Activated CD4-positive, alpha-beta T cell treated with anti-CD3 and anti-CD28 coated beads, Interleukin-2, Interleukin-6, amounts not matched to agents 100 ng/mL and 50 ng/mL, durations not matched to agents 16 hours and 8 hours (primary cell): ENCODE measurements at places on chromosomes 3 and 15.

DNA sequence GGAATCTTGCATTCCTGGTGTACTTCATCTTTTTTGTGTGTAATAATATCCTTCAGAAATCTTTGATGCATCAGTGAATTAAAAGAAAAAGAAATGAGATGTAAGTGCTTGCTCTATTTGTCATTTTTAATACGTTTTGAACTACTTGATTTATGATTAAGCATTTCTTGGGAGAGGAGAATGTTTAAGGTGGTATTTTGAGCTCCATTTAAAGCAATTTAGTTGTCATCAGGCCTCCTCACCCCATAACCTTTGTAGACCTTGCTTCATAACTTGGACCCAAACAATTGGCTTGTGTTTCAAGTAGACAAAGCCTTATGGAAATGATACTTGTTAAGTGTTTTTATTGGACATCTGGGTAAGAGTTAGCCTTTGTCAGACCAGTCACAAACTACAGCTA, 87.1 kb upstream of the VEPH1 start:
- DNase-seq, result no peak

DNA sequence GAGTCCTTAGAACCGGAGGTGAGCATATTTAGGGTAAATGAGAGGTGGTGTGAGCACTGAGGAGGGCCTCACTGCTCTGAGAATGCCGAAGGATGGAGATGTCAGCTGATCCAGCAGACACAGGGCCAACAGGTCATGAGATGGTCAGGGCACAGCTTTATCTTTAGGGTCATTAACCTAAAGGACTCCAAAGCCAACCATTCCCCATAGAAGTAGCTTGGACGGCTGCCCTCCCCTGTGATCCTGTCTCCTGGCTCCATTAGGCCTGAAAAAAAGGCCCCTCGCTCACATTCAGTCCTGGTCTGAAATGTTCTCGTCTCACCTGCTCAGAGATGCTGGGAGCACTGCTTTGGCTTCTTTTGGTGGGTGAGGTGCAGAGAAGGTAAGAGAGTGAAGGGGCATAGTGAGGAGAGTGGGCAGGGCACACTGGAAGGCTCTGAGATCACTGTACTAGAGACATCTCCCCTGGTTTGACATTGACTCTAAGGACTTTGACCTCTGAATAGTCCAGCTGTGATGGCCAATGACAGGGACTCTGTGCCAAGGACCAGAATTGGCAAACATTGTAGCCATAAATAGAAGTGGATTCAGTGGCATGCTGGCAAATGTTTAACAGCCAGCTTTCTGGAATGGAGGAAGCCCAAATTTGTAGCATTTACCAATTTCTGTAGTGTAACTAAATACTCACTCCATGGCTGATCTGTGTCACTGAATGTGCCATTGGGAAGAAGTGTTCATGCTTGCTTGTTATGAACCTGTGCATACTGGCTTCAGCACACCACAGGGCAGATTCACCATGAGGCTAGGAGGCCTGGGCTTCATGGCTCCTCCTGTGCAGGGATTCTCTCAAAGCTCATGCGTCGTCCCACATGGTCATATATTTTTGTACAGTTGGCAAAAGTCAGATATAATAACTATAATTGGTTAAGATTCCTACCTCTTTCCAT, 76.2 kb upstream of the MRPS22 start:
- no peak for DNase-seq

GRCh38 chr15:84889313-84889990, 5.0 kb downstream of the SLC28A1 start:
- DNase-seq, result no peak

DNA sequence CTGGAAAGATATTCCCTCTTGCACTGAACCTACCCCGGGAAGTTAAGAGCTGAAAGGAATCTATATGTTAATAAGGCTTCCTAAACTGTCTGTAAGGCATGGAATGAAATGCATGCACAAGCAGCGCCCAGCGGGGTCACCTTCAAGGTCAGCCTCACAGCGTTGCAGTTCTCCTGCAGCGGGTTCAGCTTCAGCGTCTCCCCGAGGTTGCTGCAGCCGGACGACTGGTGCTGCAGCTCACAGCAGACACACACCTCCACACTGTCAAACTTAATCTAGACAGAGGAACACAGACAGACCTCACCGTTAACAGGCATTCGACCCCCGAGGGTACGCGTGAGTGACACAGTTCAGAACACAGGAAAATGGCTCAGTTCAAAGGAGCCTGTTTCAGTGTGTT, 73.3 kb downstream of the NSMCE3 start:
- no peak for DNase-seq

GRCh38 chr15:74468341-74469032, 7.5 kb upstream of the UBL7 start:
- no peak for DNase-seq

GRCh38 chr3:140906785-140907184, 34.9 kb upstream of the SLC25A36 start:
- DNase-seq, result no peak

- no peak for DNase-seq
Observed at GRCh38 chr15:56719021-56719612, 14.2 kb downstream of the ZNF280D start.

GRCh38 chr3:102528727-102529126, 93.9 kb downstream of the ZPLD1 start:
- no peak for DNase-seq

- peak; percentile 59 for DNase-seq
Observed at GRCh38 chr15:71651750-71652186, 158.6 kb upstream of the NR2E3 start.

GRCh38 chr3:172915911-172916514, 165.5 kb downstream of the ECT2 start:
- no peak for DNase-seq

DNA sequence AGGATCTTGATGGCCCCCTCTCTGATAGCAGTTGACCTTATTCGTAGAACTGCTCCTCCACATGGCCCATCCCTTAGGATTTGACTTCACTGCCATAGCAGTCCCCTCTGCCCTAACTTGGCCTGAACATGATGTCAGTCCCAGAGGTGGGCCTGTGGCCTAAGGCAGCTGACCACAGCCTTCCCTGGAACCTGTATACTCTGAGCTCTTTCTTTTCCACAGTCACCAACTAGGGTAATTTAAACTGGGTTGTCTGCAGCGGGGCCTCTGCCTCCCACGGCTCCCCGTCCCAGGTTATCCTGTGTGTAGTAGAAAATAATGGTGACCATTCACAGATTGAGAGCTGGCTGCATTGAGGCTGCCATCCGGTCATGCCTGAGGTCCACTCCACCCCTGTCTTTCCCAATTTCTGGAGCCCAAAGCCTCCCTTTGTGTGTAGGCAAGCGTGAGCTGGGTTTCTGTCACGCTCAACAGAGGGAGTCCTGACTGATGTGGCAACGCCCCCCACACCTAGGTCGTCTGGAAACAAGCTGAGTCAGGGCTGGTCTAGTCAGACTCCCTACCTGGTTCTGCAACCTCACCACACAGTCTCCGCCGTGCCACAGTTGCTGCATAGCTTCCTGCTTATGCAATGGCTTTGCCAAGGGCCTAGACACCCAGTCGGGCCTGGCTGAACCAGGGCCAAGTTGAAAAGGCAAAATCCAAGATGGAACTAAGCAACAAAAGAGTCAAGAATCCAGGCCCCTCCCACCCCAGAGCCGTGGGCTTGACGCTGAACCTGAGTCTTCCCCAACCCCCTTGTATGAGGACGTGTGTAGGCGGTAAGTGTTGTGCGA, 284.5 kb downstream of the XXYLT1 start:
- peak; percentile 19 for DNase-seq

GRCh38 chr15:82113106-82113715, 67.4 kb upstream of the MEX3B start:
- DNase-seq, result no peak

DNA sequence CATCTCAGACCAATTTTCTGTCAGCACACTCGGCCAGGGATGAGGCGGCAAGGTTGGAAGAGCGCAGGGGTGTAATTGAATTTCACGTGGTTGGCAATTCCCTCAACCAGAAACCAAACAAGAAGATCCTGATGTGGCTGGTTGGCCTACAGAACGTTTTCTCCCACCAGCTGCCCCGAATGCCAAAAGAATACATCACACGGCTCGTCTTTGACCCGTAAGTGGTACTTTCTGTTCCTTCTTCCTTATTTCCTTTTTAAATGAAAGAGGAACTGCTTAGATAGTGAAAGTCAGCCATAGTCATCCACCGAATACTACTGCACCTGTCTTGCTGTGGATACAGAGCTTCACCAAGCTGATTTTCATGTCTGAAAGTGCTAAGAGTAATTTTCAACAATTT, 60.1 kb downstream of the SGO1 start:
- DNase-seq, result no peak

- no peak for DNase-seq
Observed at GRCh38 chr3:187227658-187228258, 30.5 kb downstream of the RTP1 start.

DNA sequence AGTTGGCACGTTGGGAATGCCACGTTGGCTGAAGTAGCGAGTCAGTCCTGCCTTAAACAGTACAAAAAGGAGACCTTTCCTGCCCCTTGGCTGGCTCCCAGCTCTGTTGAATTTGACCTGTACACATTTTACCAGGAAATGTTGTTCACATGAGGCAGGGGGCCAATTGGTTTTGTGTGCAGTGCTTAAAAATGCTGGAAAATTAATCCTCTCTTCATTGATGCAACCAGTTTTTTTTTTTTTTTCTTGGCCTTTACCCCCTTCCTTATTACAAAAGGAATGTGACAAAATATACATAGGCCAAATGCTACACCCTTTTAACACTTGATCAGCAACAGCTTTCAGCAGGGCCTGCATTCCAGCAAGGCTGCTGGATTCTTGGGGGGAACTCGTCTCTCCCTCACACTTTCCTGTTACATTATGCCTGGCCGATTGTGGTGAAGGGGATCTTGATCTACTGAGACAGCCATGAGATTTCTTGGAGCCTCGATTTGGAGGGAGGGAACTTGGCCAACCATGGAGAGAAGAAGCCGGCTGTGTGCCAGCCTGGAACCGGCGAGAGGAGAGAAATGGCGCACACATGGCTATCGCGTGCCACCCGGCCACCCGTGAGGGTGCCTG, 93.1 kb downstream of the DNASE1L3 start:
- DNase-seq, result no peak

DNA sequence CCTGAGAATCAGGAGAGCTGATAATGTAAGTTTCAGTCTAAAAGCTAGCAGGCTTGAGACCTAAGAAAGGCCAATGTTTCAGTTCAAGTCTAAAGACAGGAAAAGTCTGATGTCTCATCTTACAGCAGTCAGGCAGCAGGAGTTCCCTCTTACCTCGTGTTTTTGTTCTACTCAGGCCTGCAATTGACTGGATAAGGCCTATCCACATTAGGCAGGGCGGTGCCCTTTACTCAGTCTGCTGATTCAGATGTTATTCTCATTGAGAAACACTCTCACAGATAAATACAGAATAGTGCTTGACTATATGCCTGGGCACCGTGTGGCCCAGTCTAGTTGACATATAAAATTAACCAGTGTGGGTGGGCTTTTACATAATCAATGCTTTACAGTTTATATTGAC, 122.4 kb downstream of the NR1D2 start:
- DNase-seq, result no peak

- no peak for DNase-seq
Observed at GRCh38 chr15:43232289-43232874, 11.6 kb upstream of the EPB42 start.

- DNase-seq, result no peak
Observed at GRCh38 chr3:126750756-126751121, 46.7 kb downstream of the CHCHD6 start.

GRCh38 chr3:43106293-43106628, 382 bp upstream of the POMGNT2 start:
- DNase-seq, result no peak

DNA sequence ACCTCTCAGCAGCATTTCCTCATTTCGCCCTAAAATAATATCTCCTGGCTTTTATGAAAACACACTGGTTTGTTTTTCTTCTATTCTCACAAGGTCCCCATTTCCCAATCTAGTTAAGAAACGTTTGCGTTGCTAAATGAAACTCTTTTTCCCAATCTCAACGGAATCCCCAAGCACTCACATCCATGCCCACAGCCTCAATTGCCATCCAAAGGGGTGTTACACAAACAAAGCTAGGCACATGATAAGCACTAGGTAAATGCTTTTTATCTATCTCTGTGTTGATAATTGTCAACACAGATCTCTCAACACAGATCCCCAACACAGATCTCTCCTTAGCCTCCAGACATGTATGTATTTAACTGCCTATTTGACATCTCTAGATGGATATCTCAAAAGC, 35.2 kb upstream of the TF start:
- no peak for DNase-seq

GRCh38 chr3:74763830-74764229, 149.4 kb upstream of the CNTN3 start:
- no peak for DNase-seq

DNA sequence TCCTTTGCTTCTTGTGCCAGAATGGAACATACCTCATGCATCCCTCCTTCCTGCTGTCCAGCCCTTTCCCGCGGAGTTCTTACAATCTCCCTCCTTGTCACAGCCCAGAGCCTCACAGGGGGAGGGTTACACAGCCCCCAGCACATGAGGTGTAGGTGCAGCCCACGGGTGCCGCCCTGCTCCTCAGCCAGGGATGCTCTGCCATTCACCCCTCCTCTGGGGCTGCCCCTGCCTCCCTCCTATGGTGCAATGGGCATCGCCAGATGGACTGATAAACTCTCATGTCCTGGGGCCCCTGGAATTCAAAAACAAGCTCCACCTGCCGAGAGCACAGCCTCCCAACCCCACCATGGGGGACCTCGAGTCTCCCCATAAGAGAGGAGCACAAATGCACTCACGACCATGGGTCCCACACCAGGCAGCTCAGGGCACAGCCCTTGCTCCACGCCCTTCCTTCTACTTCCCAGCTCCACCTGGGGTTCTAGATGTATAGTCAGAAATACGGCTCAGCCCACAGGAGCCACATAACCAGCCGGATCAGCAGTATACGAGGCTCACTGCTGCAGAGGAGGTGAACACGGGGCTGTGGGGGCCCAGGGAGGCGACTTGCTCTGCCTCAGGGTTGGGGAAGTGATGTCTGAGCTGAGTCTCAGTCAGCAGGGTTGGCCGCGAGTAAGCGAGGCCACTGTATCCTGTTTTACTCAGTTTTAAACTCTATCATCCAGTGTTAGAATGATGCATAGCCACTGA, 269.7 kb upstream of the LYSMD4 start:
- DNase-seq, result no peak

DNA sequence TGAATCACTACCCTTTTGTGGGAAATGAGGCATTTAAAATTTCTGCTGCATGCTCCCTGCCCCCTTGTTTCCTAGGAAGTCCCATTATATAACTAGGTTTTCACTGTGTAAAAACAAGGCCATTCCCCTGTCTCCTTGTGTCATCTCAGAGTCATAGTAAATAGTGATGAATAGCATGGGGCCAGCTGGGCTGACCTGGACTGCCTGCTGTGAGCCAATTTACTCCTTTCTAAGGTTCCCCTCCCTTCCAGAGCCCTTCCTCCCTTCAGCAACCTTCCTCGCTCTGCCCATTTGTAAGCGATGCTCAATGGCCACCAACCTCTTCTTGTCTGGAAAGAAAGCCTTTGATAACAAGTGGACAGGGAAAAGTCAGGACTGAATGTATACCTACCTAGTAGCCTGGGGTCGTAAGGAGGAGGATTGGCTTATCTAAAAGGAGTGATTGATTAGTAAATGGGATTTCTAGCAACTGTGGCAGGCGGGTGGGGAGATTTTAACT, 11.7 kb downstream of the ITGA11 start:
- no peak for DNase-seq

GRCh38 chr3:37254316-37254715, 79.9 kb upstream of the LRRFIP2 start:
- DNase-seq, result no peak
